ENCODE measurements at places on chromosomes 13 and 19.

DNA sequence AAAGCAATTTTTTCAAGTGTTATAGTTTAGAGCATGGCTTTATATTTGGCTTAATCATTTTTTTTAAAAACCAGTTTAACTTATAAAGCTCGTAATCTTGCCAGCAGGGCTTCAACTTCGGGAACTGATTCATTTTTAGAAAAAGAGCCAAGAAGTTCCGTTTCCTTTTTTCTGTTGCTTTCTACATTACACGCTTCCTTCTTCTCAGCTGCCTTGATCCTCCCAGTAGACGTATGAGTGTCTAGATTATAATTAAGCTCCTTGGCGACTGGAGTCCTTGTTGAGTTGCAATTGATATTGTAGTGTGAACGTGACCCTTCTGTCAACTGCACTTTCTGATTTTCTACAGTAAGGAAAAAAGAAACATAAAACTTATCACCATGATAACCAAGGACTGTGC, 497.2 kb downstream of the DIAPH3 start:
- no peak for DNase-seq

DNA sequence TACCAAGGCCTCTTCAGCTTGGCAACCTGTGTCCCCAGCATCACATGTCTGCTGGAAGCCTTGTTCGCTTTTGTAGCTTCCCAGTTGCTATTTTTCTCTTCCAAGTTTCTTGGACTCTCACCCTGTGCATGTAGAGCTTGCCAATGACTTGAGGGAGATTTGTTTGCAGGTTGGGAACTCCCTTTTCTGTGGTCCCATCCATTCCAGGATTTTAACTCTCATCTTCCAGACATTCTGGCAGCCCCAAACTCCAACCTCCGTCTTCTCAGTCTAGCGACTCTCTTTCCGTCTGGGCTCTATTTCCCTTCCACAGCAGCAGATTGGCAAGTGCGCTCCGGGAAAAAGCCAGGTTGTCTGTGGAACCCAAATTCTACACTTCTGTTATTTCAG, 9.0 kb downstream of the PLAUR start:
- no peak for DNase-seq

DNA sequence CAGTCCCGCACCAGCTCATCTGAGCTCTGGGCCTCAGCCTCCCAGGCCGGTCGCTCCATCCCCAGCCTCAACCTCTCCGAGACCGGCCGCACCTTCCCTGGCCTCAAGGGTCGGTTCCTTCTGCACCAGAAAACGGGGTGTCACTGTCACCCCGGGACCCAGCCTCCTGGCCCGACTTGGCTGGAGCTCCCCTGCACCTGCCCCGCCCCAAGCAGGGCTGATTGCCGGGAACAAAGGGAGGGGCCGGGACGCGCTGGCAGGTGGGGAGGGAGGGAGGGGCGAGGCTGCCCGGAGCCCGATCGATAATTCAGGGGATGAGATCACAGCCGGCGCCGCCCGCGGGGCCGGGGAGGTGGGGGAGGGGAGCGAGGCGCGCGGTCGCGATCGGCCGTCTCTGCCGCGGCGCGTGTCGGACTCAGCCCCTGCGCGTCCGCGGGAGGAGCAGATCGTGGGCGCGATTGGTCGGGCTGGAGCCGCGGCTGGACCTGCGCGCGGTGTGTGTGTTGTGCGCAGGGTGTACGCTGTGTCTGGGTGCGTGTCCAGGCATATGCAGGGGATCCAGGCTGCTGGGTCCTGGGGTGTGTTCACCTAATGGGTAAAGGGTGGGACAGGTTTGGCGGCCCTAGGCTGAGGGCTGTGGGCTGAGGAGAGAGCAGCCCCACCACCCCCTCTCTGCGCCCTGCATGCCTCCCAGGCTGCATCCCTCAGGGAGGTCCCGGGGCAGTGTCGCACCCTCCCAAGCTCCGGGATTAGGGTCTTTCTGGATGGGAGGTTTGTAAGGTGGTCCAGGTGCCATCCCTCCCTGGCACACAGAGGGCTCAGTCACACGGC, 1.1 kb upstream of the SHC2 start:
- no peak for DNase-seq

DNA sequence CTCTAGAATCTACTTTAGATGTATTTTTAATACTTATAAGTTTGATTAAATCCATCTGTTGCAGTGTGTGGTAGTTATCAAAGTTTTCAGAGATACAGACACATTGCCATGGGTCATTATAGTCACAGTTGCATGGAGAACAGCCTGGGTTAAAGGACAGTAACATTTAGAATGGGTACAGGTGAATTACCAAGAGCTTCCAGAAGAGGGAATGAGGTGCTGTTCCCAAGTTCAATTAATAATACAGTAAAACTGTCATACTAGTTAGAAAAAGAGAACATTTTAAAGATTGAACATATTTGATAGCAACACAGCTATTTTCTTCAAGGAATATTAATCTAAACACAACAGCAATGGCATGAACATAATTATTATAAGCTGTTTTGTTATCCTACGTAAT, 322.6 kb upstream of the SLC10A2 start:
- DNase-seq = no peak

GRCh38 chr13:94480672-94481145, 1.2 kb upstream of the DCT start:
- no peak for DNase-seq

DNA sequence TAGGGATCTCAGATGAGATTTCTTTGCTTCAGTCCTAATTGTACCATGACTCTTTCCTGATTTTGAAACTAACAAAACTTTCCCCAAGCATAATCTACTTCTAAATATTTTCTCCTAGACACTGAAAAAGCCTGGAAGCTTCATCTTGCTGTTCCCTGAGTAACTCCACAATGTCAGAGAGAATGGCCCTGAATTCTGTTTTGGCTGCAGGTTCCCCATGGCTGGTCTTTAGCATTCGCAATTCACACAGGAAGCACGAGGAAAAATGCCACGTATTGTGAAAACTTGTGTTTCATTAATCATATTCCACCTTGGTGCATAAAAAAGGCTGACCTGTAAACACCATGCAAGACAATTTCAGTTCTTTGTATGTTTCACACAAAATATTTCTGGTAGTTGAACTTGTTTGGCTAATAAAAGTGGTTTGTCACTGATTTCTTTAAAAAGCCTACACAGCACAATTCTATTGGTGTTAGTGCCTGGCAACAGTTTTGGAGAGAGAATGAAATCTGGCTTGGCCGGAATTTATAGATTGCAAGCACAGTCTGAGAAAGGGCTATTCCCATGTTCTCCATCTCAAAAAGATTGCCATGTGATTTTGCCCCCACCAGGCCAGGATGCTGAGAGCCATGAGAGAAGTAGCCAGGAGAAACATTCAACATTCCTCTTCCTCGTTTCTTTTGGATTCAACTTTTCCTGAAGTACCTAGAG, 367.1 kb downstream of the NDFIP2 start:
- DNase-seq = no peak

DNA sequence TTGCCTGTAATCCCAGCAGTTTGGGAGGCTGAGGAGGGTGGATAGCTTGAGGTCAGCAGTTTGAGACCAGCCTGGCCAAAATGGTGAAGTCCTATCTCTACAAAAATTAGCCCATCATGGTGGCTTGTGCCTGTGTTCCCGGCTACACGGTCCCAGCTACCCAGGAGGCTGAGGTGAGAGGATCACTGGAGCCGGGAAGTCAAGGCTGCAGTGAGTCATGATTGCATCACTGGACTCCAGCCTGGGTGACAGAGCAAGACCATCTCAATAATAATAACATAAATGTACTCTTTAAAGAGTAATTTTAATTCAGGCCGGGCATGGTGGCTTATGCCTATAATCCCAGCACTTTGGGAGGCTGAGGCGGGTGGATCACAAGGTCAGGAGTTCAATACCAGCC, 38.7 kb downstream of the SKA3 start:
- DNase-seq = no peak

GRCh38 chr13:107231944-107232343, 664.0 kb upstream of the ARGLU1 start:
- no peak for DNase-seq

DNA sequence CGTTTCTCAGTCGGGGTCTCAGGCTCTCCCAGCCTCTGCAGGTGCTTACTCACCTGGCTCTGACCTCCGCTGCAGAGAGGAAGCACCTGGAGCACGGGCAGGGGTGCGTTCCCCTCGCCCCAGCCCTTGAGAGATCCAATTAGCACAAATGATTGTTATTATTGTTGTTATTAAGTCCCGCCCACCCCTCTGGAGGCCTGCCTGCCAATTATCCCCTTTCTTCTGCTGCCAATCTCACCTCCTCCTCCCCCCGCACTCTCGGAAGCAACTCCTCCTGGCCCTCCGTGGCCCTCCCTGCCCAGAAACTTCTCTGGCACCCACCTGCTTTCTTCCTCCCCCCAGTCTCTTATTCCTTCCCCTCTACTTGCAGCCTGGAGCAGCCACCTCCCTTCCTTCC, 8.8 kb downstream of the ZNF787 start:
- DNase-seq = no peak

DNA sequence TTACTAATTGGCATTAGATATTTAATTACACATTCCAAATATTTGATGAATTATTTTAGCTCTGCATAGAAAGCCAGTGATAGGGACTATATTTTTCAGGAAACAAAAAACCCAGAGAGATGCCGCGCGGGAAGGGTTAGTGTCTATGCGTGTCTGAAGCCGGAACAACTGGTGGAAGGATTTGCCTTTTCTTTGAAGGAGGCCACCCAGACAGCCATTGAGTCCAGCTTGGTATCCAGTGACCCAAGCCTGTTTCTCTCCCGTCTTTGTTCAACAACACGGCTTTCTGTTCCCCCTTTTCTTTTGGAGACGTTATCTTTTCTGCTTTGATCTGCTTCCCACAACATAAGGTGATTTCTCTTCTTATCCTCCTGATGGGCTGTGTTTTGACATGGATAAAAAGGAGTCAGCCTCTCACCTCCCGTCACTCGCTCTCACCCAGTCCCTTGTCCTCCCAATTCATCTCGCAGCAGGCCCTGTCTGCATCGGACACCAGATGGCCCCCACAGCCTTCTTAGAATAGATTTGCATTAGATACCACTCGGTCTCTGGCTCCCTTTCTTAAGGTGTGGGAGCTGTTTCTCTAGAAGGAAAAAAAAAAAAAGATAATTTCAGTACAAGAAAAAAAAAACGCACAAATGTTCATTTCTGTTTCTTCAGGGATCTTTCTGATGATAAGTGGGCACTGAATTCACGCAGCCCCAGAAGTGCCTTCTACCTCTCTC, 361.8 kb downstream of the ZNF536 start:
- DNase-seq = no peak

- DNase-seq = no peak
Measured at GRCh38 chr19:15672580-15673175, at the start of gene CYP4F12. CYP4F12 (plus strand) TSS chr19:15673087; CDS start chr19:15673530, 443 bp downstream.

- no peak for DNase-seq
Measured at GRCh38 chr13:44210525-44210924, 163.1 kb upstream of the SERP2 start.

- no peak for DNase-seq
Measured at GRCh38 chr19:13404236-13404635, 102.0 kb downstream of the CACNA1A start.

DNA sequence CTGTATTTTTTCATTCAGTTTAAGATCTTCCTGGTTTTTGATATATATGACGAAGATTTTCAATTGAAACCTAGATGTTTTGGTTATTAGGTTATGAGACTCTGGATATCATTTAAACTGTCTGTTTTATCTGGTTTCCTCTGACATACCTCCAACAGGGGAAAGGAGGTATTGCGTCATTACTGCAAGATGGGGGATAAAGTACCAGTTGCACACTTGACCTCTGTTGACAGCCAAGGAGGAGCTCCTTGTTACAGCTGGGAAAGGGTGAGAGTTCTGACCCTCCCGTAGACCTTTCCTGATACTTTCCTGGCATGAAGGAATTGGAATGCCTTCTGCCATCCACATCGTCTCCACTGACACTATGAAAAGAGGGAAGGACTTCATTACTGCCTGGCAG, 82.0 kb upstream of the SHISA2 start:
- DNase-seq = no peak

DNA sequence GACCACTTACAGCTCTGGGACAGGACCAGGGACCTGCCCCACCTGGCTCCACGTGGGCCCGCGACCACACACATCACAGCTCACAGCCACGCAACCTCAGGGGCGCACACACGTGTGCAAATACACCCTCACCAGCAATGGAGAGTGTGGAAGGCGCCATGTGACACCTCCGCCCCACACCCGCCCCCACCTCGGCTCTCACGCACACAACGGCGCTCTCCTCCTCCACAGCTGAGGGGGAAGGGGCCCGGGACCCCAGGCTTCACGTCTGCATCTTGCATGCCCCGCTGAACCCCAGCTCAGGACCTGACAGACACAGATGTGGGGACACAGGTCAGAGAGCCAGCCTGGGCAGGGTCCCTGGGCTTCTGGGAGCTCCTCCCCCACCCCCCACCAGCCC, 6.4 kb upstream of the SHISA7 start:
- no peak for DNase-seq

DNA sequence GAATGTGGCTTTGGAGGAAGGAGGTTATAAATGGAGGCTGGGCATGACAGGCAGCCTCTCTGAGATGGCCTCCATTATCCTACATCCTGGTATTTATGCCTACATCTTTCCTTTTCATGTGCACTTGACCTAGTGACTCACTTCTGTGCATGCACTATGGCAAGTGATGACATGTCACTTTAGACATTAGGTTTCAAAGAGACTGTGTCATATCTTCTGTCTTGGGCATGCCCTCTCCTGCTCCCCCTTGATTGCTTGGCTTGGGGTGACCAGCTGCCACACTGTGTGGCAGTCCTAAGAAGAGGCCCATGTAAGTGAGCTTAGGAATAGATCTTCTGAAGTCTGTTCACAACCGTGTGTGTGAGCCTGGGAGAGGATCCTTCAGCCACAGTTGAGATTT, 472.8 kb downstream of the FGF9 start:
- no peak for DNase-seq

GRCh38 chr13:101845245-101846020, 393.0 kb downstream of the ITGBL1 start:
- DNase-seq = no peak

DNA sequence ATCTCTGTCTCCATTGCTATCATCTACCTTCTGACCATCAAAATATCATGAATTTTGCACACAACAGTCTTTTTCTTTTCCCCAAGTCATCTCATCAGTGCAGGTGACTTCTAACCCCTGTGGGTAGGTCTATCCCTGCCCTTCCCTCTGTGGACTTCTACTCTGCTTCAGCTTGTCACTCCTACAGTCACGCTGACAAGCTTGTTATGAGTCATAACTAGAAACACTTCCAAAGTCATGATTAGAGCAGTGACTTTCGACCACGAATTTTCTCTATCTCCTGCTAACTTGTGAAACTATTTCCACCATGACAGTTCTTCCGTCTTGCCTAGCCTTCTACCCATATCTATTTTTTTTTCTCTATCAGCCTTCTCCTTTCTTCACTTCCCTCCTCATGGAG, 343.7 kb upstream of the ARGLU1 start:
- DNase-seq = no peak

GRCh38 chr19:21584537-21584936, 79.1 kb downstream of the ZNF429 start:
- no peak for DNase-seq

DNA sequence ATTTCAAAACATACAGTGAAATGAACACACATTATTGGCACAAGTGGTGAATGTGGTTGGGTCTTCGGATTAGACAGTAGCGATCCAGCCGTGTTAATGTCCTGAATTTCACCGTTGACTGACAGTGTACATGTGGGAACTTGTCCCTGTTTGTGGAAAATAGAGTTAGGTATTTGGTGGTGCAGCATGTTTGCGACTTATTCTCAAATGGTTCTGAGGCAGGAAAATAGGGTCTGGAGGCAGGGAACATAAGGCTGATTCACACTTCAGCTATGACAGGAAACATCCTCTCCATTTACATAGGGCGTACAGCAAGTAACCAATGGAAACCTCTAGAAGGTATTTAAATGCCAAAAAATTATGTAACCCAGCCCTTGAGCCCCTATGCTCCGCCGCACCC, 4.2 kb downstream of the LGALS7B start:
- DNase-seq = no peak

Measured in mesothelial cell of epicardium (in vitro differentiated cells).